ENCODE measurements at places on chromosomes 12 and 14. TPM values are rescaled to one million over a fixed set of nuclear protein-coding genes. Genes with fewer than 3 reads are reported as not detected.

DNA sequence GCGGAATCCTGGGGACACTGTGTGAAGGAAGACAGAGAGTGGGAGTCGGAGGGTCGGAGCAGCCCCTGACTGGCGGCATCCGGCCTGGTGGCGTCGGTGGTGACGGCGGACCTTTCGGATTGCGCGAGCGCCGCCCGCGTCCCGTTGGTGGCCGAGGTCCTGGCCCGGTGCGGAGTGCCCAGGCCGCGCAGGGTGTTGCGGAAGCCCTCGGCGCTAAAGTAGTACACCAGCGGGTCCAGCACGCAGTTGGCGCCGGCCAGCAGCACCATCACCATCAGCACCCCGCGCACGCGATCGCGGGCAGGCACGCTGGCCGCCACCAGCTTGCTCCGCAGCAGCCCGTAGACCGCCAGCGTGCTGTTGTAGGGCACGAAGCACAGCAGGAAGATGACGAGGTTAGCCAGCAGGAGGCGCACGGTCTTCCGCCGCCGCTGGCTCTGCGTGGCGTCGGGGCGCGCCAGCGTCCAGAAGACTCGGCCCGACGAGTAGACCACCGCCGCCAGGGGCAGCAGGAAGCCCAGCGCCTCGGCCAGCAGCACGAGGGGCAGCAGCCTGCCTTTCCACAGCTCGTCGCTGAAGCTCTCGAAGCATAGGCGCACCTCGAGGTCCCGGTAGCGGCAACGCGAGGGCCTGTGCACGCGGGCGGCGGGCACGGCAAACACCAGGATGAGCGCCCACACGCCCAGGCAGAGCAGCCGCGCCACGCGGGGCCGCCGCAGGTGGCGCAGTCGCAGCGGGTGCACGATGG is 13.1 kb upstream of the CHD4 start:
- H3K36me3 ChIP-seq, result no peaks in the 10 kb centered on the region
- no peaks in the 10 kb centered on the region for H3K4me1 ChIP-seq
- H3K4me3 ChIP-seq, result no peak overlapping the region
- H3K27me3 ChIP-seq, result no peaks in the 10 kb centered on the region
- H3K27ac ChIP-seq, result no peak overlapping the region
- DNase-seq, result no peak

DNA sequence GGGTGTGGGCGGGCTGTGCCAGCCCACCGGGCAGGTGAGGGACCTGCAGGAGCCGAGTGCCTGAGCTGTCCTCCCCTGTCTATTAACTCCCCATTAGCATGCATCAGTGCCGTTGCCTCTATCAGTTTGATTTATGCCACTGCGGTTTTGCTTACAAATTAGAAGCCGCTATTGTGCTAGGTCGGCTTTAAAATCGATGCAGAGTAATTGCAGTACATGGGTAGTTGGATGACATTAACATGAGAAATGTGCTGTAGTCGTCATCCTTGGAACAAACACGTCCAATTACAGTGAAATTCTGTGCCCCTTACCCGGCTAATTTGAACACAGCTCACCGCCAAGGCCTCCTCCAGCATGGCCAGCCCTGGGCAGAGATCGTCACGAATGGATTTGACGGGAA is 145.8 kb downstream of the TSPAN9 start:
- peaks cover 25% of the 10 kb centered on the region for H3K4me1 ChIP-seq
- H3K27ac ChIP-seq, result no peak overlapping the region
- H3K27me3 ChIP-seq, result no peaks in the 10 kb centered on the region
- H3K36me3 ChIP-seq, result no peaks in the 10 kb centered on the region
- no peak for DNase-seq

DNA sequence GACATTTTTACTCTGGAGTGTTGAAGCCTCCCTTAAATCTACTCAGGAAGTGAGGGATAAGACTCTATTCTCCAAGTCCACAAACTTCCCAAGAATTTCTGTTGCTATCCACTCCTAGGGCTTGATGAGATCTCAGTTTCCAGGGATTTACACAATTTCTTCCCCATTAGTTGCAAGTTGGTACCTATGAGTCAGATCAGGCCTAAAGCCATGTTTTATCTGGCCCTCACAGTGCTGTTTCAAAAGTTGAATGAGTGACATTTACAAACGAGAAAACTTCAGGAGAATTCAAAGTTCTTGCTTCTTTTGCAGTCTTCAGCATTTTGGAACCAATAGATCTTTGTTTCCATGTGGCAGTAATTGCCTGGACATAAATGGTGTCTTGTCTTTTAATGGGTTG is 156.4 kb upstream of the SYT10 start:
- no peaks in the 10 kb centered on the region for H3K4me1 ChIP-seq
- no peak overlapping the region for H3K27ac ChIP-seq
- no peak for DNase-seq
- H3K36me3 ChIP-seq, result no peaks in the 10 kb centered on the region
- no peaks in the 10 kb centered on the region for H3K27me3 ChIP-seq

Gene SAMD15
- 1.3 TPM for total RNA-seq

GRCh38 chr12:7123806-7124522 is 4.7 kb downstream of the RBP5 start:
- H3K4me3 ChIP-seq, result no peak overlapping the region
- peaks cover 8% of the 10 kb centered on the region for H3K36me3 ChIP-seq
- no peak for DNase-seq
- H3K4me1 ChIP-seq, result no peaks in the 10 kb centered on the region
- H3K27me3 ChIP-seq, result no peaks in the 10 kb centered on the region

All from IMR-90 (cell line).